ENCODE measurements at places on chromosomes 16 and 17.

DNA sequence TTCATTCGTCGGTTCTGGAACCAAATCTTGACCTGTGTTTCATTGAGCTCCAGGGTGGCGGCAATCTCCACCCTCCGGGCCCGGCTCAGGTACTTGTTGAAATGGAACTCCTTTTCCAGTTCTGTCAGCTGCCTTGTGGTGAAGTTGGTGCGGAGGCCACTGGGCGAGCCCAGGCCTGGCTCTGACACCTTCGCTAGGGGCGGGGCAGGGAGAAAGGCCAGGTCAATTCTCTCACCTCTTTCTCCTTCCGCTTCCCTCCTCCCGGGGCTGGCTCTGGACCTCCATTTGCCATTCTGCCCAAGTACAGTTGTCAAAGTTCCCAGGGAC lies 1.2 kb downstream of the HOXB1 start:
- DNase-seq: no peak

DNA sequence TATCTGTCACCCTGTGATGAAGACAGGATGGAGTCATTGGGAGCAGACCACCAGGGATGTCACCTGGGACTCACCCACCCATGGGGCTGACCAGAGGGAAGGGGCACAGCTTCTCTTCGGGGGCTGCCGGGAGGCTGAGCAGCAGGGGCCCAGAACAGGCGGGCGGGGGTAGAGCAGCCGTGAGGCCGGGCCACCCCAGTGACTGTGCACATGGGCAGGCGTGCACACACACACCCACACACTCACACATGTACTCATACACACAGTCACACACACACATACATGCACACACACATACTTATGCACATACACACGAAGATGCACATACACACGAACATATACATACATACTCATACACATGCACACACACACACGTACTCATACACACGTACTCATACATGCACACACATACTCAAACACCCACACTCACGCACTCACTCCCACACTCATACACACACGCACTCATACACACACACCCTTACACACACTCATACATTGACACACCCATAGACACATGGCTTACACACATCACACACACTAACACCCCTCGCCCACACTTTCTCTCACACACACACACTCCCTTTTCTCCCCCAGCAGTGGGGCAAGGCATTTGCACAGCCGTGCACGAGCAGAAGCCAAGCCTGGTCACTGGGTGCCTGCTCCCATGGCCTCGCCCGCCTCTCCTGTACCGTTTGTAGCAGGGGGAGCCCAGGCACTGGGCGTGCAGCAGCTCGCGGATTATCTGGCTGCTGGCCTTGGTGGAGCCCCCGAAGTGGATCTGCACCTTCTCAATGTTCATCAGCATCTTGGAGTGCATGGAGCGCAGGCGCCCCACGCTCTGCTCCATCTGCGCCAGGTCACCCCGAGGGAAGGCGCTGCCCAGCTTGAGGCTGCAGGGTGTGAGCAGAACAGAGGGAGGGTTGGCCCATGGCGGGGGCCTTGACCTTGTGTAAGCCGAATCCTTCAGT lies 12.4 kb downstream of the UBALD2 start:
- DNase-seq: no peak

GRCh38 chr16:83045790-83046189 lies 419.0 kb downstream of the CDH13 start:
- no peak for DNase-seq

- peak; percentile 62 for DNase-seq
Observed at GRCh38 chr17:15502369-15503112, 35.1 kb upstream of the CDRT4 start.

- no peak for DNase-seq
Observed at GRCh38 chr17:44074231-44074910, 3.8 kb downstream of the G6PC3 start.
